ENCODE measurements at places on chromosomes 5 and 9. TPM values are rescaled to one million over a fixed set of nuclear protein-coding genes. Genes with fewer than 3 reads are reported as not detected.
A peak's percentile ranks its signal among the peaks of the same experiment; 100 is the strongest.

The C8G gene
- 2.2 TPM for total RNA-seq

The PDLIM4 gene
- total RNA-seq = 3.8 TPM

The FANCG gene
- 4.4 TPM for total RNA-seq

The CTXN3 gene
- not detected for total RNA-seq

The MEGF10 gene
- 0.37 TPM for total RNA-seq

The PLPPR1 gene
- not detected for total RNA-seq

The ZNF883 gene
- 4.3 TPM for total RNA-seq

The RNF180 gene
- total RNA-seq = 12.5 TPM

The ABLIM3 gene
- 130 TPM for total RNA-seq

The RLN2 gene
- total RNA-seq = not detected

The MEIKIN gene
- not detected for total RNA-seq

DNA sequence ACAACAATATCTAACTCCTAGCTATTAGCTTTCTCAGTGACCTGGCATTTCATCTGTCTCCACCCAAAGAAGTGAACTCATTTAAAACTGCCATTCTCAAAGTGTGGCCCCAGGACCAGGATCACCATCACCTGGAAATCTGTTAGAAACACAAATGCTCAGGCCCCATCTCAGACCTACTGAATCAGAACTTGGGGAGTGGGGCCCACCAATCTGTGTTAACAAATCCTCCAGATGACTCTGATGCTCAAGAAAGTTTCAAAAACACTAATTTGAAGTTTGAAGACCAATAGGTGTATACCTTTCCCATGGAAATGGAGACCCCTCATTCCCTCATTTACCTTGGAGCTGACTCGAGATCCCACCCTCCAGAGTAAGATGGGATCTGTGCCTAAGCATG lies 72.3 kb downstream of the PRELID2 start:
- no peak for DNase-seq

DNA sequence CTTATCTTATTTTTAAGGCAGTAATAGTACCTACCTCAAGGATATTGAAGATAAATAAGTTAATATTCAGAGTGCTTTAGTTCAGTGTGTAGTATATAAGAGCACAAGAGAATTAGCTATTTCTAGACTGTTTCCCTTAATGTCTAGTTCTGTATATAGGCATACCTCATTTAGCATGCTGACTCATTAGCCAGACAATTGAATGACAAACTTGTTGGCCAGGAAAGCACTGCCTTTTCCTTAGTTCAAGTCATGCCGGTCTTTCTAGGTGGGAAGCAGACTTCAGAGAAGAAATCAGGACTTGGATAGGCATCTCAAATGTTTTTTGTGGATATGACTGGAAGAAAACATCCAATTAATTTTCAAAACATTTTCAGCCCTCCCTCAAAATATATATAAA lies 3.2 kb upstream of the FBXO4 start:
- DNase-seq = no peak

GRCh38 chr5:134132372-134133187 lies 18.1 kb downstream of the TCF7 start:
- DNase-seq = no peak

GRCh38 chr9:136994180-136994887 lies 2.0 kb downstream of the CLIC3 start:
- no peak for DNase-seq

DNA sequence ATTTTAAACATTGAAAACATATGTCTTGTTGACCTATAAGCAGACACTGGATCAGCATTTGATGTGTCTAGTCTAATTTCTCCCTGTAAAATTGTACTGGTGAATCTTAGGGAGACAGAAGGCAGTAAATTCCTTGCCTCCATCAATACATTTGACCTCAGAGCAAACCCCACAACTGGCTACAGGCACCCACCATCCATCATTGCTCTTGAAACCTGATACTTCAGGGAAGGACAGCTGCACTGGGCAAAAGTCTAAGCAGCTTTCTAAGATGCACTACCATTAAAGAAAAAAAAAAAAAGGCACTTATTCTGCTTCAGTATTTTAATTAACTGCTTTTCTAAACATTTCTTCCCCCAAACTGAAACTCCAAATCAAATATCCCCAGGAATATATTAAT lies 1051.3 kb upstream of the DMAC1 start:
- no peak for DNase-seq

GRCh38 chr5:102762095-102762534 lies 7.0 kb downstream of the PAM start:
- DNase-seq = no peak

- DNase-seq = no peak
Measured at GRCh38 chr5:127567026-127567768, 49.8 kb downstream of the PRRC1 start.

DNA sequence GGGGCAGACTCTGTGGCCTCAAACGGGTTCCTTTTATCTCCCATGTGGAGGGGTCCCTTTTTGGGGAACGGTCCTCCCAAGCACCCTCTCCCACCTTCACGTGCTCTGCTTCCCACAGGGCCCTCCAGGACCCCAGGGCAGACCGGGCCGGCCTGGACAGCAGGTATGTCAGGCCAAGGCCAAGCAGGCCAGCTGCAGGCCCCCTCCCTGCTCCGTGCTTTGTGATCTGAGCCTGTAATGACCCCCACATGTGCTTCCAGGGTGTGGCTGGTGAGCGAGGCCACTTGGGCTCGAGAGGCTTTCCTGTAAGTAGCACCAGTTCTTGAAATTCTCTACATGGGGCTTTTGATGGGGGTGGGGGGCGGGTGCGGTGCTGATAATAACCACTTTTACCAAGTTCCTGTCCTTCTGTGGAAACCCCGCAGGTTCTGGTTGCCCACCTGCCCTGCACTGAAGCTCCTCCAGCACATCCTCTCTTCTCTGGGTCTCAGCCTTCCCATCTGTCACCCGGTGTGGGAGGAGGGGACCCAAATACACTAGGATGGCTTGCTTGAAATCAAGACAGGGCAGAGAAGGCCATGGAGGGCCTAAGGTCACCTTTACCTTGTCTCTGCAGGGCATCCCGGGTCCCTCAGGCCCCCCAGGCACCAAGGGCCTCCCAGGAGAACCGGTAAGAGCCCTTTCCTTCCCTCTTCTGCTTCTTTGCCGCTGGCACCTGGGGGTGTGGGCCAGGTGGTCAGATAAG lies 57.9 kb upstream of the ORM1 start:
- no peak for DNase-seq

- DNase-seq = no peak
Measured at GRCh38 chr9:86201474-86202337, 57.8 kb downstream of the C9orf153 start.

- DNase-seq = no peak
Measured at GRCh38 chr9:19342947-19343346, 37.1 kb downstream of the RPS6 start.

DNA sequence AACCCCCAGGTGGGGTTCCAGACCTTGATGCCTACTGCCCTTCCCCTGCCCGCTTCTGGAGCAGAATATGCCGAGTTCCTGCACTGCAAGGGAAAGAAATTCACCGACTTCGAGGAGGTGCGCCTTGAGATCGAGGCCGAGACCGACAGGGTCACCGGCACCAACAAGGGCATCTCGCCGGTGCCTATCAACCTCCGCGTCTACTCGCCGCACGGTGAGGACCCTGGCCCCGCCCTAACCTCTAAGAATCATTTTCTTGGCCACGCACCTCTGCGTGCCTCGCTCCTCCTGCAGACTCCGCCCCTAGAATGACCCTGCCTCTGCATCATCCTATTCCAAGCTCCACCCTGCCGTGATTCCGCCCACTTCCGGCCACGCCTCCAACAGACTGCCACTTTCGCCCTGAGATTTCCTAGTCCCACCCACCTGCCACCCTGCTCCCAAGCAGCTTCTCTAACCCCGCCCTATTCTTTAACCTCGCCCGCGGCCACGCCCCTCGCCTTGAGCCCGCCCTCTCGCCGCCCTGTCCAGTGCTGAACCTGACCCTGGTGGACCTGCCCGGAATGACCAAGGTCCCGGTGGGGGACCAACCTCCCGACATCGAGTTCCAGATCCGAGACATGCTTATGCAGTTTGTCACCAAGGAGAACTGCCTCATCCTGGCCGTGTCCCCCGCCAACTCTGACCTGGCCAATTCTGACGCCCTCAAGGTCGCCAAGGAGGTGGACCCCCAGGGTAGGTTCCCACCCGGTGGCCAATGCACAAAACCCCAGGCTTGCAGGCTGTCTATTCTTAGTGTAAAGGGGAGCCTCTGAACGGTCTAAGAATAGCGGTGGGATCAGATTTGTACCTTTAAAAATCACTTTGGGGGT lies 15.6 kb downstream of the DNM1 start:
- peak; percentile 92 for DNase-seq

DNA sequence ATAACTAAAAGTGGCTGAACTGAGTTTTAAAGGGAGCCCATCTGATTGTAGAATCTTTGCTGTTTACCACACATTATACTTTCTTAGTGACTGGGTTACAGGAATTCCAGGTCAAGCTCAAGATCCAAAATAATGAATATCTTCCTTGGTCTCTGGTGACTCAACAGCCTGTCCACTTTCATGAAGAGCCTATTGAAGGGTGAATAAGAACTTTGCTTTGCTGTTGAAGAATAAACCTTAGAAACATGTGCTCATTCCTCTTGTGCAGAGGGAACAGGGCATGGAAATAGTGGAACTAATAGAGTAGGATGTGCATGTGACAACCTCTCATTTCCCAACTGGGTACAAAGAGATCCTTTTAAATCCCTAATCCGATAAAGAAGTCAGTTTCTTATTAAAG lies 21.4 kb downstream of the ALDH1A1 start:
- DNase-seq = no peak

GRCh38 chr5:68028131-68028727 lies 187.3 kb upstream of the PIK3R1 start:
- DNase-seq = no peak

DNA sequence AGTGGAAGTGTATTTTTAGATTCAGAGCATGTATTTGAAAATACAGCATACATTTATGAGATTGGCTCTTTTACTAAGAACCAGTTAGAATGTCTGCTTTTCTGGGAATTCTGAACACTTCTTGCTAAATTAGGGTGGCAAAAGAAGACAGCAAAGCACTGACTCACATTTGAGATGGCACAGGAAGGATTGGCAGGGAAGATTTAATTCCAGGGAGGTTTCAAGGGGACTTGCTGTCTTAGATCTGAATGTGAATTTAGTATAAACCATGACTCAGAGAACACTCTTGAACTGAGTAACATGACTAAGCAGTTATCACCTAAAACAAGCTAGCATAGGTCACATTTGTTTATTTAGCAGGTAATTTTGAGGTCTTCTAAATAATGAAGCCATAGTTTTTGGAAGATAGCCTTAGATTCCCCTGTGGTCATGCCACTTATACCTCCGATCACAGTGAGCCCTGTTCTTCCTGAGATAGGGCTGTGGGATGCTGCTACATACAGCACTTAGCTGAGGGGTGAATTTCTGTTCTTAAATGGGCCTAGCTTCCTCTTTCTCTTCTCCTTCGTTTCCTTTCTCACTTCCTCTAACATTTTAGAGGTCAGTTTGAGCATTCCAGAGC lies 173.8 kb downstream of the PCSK1 start:
- DNase-seq = no peak

- no peak for DNase-seq
Measured at GRCh38 chr9:10855847-10856246, 243.0 kb upstream of the PTPRD start.

GRCh38 chr5:153496835-153497234 lies 6.4 kb downstream of the GRIA1 start:
- no peak for DNase-seq

- no peak for DNase-seq
Measured at GRCh38 chr5:151288180-151288579, 15.4 kb downstream of the SLC36A3 start.

- peak; percentile 84 for DNase-seq
Measured at GRCh38 chr5:759111-759751, 25.3 kb downstream of the ZDHHC11B start.

DNA sequence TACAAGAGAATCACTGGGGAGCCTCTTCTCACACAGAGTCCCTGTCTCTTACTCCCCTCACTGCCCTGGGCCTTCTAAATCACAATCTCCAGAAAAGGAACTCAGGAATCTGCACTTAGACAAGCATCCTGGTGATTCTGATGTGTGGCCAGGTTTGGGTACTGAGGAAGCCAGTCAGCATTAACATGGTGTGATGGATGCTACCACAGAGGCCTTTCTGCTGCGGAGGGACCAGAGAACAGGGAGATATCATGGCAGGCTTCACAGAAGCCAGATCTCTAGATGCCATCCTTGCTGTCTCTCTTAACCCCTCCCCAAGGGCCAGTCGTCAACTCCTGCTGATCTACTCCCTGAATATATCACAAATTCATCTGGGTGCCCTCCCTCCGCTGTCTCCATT lies 1.6 kb downstream of the ANKS6 start:
- no peak for DNase-seq

- peak; percentile 49 for DNase-seq
Measured at GRCh38 chr9:91220491-91221135, 141.1 kb downstream of the AUH start.

DNA sequence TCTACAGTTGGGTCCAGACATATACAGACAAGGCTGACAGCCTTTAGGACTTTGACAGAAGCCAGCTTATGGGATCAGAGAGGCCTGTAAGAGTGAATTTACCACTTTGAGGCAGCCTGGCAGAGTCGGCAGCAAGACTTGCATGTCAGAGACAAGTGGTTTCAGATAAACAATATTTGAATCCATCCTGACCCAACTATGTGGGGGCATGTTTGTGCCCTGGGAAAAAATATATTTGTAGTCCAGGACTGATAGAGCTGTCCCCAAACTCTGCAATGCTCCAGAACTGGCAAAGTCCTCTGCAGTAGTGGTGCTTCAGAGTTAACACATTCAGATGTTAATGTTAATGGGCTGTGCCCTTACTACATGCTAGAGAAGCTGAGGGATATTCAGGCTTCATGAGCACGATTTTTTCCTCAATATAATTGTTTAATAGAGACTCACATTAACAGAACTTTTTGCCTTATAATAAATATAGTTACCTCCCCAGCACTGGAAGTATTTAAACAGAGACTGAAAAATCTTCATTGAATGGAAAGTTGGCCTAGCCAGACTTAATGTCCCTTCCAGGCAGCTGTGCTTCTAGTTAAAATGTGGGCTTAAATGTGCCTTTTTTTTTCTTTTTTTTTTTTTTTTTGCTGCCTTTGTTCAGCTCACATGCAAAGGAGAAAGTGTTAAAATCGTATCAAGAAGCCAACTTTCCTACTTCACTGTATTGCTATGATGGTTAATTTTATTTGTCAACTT lies 42.9 kb downstream of the FEM1C start:
- peak; percentile 47 for DNase-seq

- no peak for DNase-seq
Measured at GRCh38 chr5:167440846-167441245, 850.6 kb upstream of the WWC1 start.

- no peak for DNase-seq
Measured at GRCh38 chr9:121858788-121859187, 207.4 kb downstream of the DAB2IP start.

GRCh38 chr5:90916947-90917800 lies 358.6 kb downstream of the ADGRV1 start:
- DNase-seq = no peak

GRCh38 chr9:88799541-88800328 lies 191.5 kb upstream of the S1PR3 start:
- no peak for DNase-seq

GRCh38 chr5:40481241-40481640 lies 198.5 kb upstream of the PTGER4 start:
- no peak for DNase-seq
